ENCODE measurements at places on chromosomes 6 and 20.

DNA sequence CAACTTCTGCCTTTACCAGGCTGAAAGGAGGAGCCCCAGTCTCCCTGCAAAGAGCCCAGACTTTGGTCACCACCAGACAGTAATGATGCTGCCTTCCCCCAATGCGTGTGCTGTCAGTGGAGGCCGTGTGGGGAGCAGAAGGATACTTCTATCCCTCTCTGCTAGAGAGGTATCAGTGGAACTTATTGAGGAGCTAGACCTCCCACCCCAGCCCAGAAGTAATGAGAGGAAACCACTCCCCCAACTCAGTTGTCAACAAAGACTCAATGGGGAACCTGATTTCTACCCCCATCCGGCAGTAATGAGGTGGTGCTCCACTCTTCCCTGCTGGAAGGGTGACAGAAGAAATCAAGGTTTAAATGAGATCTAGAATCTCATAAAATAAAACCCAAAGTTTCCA, 4.4 kb upstream of the WFDC8 start:
- no peak for DNase-seq

DNA sequence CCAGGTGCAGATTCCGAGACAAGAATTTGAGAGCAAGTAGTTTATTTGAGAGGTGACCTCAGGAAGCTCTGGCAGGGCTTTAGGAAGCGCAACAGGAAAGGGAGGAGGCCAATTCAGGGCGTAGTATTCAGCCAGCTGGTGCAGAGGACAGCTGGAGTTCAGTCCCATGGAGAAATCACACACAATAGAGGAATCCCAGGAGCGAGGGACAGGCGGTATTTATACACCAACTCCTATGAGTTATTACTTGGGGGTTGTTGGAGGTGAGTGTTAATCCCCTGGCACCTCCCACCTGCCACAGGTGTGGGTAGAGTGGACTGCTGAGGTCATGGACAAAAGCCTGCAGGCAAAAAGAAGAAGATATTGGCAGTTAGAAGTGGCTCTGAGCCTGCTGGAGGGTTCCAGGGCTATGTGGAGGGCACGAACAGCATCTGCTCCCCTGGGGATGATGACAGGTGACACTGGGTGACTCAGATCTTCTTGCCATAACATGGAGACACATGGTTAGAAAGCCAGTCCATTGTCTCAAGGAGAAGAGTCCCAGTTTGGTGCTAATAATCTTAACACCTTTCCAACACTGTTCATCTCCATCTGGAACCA, 13.9 kb upstream of the SULF2 start:
- DNase-seq: no peak

GRCh38 chr20:62602550-62602949, 39.8 kb upstream of the SLCO4A1 start:
- DNase-seq: no peak

GRCh38 chr6:158170656-158171081, 2.5 kb downstream of the GTF2H5 start:
- DNase-seq: no peak

GRCh38 chr6:33050014-33050810, 23.2 kb downstream of the HLA-DPA1 start:
- DNase-seq: no peak

GRCh38 chr6:22007469-22007868, 289.4 kb downstream of the PRL start:
- no peak for DNase-seq

DNA sequence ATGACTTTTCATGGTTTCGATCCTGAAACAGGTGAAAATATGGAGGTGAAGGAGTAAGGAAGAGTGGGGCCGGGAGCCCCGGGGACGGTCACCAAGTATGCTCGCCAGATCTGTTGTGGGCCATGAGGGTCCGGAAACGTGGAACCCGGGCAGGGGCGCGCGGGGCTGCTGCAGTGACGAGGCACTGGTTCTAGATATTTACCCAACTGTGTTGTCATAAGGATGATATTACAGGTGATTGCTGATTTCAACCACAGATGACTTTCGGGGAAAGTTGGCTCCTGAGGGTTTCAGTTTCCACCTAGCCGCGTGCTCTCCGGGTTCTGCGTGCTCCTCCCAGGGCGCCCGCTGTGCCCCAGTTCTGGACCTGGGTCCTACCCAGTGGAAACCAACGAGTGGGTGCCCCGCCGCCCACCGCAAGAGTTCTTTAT, 12.2 kb downstream of the RAET1G start:
- no peak for DNase-seq

GRCh38 chr20:53331151-53331973, 262.3 kb downstream of the ZNF217 start:
- peak; percentile 51 for DNase-seq

DNA sequence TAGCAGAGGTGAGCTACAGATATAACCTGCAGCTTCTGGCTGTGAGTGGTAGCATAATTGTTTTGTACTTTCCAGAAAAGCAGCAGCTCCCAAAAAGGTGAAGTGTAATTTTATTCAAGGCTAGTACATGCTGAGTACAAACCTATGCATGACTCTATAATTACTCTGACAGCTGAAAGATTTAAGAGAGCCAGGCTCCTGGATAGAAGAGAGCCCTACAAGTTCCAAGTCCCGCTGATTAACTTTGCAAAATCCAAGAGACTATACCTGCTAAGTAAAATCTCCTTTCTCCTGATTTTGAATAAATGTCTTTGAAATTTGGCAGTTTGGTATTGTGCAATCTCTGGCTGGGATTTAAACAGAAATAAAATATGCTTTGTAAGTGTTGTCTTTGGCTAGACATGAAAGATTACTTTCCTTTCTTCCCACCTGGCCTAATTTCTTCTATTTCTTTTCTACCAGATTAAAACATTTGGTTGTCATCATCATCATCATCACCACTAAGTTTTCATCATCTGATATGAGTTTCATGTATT, 79.5 kb downstream of the CTNNBL1 start:
- no peak for DNase-seq

DNA sequence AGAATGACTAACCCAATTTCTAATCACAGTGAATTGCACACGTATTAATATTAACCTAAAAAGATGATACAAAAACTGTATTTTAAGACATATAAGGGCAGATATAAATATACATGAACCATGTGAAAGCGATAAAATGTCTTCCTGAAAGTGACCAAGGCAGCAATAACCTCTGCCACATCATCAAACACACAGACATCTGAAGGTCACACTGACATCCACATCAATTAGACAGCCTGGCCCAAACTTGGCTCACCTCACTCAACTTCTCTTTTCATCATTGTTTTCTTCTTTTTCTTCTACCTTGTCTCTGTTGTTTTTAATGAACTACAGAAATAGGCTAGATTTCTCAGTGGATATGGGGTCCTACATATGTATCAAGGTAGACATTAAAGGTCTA, 128.5 kb downstream of the TRDN start:
- DNase-seq: no peak

- no peak for DNase-seq
These were observed 37.4 kb upstream of the BCAS1 start for GRCh38 chr20:54107600-54108325.

DNA sequence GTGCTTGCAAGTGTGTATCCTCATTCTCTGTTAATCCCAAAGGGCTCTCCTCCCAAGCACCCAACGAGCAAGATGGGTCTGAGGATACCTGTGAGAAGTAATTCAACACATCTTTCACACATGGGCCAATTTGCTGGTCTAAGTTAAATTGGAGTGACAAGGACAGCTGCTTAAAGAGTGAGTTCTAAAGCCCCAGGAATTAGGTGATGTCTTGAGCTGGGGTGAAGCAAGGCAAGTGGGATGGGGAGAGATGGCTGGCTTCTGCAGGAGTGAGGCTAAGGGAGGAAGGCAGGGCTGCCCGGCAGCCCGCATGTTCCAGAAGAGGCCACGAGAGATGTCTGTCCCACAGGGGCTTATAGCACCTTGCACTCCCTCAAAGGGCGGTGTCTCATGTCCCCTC, 288.5 kb downstream of the CDH26 start:
- DNase-seq: no peak

- no peak for DNase-seq
These were observed 8.4 kb downstream of the SF3B5 start for GRCh38 chr6:144086959-144087358.

DNA sequence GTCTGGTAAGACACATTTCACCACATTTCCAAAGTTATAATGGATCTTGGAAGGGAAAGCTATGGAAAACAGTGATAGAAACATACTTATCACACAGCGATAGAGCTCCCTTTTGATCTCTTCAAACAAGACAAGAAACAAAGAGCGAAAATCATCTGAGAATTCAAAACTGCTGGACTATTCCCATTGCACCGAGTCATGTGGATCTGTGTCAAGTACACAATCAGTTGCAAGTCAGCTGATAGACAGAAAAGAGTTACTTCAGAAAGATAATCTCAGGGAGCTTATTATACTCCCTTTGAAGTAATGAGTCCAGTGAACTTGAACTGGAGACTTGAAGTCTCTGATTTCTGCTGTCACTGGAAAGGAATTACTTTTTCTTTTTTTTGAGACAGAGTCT, 89.7 kb upstream of the GCM1 start:
- DNase-seq: no peak

GRCh38 chr6:2746557-2747061, 4.1 kb downstream of the MYLK4 start:
- no peak for DNase-seq

DNA sequence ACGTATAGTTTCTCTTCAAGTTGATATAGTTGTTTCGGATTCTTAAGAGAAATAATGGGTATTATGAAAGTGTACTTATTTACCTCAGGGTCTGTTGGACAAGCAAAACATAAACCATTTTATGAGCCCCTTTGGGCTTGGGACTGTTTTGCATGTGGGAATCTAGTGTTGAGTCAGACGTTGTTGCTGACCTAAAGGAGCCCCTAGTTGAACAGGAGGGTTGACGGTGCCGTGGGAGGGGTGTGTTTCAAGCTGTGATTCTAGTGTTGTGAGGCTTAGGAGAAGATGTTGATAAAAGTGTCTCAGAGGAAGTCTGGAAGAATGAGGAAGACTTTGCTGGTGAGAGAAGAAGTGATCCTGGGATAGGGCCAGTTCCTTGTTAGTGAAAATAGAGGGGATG, 140.0 kb downstream of the ARID1B start:
- no peak for DNase-seq

GRCh38 chr6:124798942-124799496, 163.2 kb upstream of the RNF217 start:
- DNase-seq: no peak

DNA sequence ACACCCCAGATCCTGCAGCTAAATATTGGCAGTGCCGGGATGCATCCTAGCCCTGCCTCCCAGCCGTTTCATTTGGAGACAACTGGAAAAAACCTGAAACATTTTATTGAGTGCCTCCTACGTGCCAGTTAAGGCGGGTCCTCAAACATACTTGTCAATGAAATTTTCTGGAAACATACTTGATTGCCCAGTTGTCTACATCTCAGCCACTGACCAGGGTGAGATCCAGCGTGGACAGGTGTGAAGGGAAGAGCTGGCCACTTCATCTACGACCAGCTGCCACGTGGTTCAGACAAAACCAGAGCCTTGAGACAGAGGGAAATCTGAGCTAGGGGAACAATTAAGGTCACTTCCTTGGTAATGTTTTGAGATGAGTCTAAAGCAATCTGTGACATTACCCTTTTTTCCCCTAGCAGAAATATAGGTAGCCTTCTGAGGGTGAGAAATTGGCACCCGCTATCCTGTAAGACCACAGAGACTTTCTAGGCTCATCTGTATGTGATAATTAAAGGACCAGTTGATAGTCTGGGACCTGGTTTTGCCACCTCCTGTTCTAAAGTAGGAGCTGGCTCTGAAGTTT, 116.3 kb upstream of the MTHFD1L start:
- DNase-seq: no peak

- no peak for DNase-seq
These were observed 44.5 kb upstream of the STXBP5 start for GRCh38 chr6:147159536-147160374.

- DNase-seq: no peak
These were observed 127.2 kb upstream of the TCF21 start for GRCh38 chr6:133761706-133762105.

- DNase-seq: peak; percentile 17
These were observed 69.1 kb downstream of the SLC35F1 start for GRCh38 chr6:117976030-117976651.

GRCh38 chr6:158068893-158069799, 87.5 kb downstream of the SYNJ2 start:
- DNase-seq: no peak

DNA sequence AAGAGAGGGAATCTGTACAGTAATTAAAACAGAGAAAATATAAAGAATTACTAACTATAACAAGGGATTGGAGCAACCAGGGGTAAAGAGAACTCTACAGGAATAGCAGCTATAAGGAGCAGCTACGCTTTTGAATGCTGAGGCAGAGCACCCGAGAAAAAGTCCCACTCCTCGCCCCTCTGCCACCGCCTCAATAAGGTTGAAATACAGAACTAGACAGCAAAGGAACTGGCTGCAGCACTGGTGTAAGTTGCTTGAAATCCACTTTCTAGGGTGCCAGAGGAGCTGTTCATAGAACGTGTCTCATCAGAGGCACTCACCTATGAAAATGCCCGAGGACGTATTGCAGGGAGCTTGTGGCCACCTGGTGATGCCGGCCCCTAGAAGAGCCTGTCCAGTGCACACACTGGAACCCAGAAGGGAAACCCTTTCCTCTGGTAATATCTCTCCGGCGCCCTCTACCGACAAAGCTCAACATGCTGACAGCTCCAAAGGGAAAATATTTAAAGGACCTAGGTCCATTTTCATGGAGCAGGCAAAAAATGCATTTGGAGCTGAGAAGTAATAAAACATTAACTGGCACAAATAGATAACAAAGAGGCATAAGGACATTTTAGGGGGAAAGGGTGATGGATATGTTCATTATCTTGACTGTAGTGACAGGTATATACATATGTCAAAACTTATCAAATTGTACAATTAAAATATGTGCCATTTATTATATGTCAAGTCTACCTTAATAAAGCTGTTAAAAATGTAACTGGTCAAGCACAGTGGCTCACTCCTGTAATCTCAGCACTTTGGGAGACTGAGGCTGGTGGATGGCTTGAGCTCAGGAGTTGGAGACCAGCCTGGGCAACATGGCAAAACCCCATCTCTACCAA, 137.4 kb upstream of the HDAC2 start:
- DNase-seq: peak; percentile 21

Data from muscle of arm (tissue), 14 donors.